ENCODE measurements at places on chromosomes 16 and 17.
A peak's percentile ranks its signal among the peaks of the same experiment; 100 is the strongest.

DNA sequence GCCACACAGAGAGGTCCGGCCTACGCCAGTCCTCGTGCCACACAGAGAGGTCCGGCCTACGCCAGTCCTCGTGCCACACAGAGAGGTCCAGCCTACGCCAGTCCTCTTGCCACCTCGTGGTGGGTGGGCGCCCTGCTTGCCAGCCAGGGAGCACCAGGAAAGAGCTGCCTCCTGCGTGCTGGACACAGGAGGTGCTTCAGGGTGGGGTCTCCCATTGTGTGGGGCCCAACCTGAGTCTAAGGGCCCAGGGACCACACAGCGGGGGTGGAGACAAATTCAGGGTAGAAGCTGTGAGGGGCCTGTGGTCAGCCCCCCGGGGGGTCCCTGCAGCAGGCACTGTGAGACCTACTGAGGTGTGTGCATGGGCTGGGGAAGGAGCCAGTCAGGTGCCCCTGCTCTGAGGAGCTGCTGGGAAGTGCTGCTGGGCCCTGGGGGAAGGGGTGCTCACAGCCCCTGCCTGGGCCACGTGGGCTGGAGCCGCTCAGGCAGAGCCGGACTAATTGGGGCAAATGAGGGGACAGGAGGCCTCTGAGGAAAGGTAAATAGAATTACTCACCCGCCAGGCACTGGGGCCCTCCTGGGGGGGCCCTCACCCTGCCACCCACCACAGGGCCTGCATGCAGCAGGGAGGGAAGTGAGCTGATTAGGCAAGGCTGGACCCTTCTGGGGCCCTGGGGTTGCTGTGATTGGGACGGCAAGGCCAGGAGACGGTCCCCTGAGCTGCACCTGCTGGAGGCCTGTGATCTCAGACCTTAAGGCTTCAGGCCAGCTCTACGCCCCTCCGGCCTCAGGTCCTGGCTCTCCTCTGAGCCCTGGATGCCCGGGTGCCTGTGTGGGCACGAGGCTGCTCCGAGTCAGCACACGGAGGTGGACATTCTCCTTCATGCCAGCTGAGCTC lies 11.0 kb downstream of the GCGR start:
- no peak for DNase-seq

- no peak for DNase-seq
Observed at GRCh38 chr16:48082516-48082915, 73.3 kb downstream of the ABCC12 start.

DNA sequence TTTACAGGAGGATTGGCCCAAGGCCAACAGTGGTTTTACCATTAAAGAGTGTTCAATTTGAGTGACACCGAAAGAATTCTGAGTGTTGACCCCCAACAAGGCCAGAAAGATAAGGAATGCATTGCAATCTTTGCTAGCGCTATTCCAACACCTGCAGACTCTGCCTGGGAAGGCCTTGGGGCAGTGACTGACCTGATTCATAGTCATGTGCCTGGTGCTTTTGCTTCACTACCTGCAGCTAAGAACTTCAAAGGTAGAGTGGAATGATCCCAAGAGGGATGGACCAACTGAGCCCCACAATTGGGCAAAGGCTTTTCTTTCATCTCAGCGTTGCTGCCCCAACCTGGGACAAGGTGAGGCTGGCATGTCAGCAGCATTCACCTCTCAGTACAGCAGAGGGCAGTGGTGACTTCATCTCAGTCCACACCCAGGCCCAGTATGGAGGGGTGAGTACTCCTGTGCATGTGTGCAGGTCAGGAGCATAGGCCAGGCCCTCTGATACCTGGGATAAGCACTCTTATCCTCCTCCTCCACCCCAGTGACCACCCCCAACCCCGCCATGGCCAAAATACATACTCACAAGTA lies 149.6 kb upstream of the GNAO1 start:
- DNase-seq = no peak

- no peak for DNase-seq
Observed at GRCh38 chr16:52422307-52422706, 124.6 kb downstream of the TOX3 start.

GRCh38 chr17:27319541-27320221 lies 25.8 kb downstream of the WSB1 start:
- DNase-seq = peak; percentile 72

- DNase-seq = no peak
Observed at GRCh38 chr17:27226611-27227230, 67.2 kb upstream of the WSB1 start.

GRCh38 chr17:42028791-42029127 lies 8.9 kb downstream of the NKIRAS2 start:
- no peak for DNase-seq

DNA sequence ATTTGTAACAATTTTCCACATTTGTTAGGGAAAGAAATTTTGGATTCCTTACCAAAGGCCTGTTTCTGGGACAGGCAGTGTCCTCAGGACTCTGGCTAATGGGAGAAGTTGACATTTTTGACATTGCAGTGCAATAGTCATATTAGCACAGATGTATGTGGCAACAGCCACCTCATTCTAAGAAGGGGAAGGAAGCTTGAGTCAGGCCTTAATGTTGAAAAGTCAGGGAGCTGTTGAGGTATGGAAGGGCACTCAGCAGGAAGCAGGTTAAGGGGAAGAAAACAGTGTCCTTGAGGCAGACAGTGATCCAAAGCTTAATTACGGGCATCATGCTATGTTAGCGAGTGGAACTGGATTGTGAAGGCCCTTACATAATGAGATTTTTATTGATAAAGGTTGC lies 20.9 kb downstream of the AKTIP start:
- DNase-seq = no peak

DNA sequence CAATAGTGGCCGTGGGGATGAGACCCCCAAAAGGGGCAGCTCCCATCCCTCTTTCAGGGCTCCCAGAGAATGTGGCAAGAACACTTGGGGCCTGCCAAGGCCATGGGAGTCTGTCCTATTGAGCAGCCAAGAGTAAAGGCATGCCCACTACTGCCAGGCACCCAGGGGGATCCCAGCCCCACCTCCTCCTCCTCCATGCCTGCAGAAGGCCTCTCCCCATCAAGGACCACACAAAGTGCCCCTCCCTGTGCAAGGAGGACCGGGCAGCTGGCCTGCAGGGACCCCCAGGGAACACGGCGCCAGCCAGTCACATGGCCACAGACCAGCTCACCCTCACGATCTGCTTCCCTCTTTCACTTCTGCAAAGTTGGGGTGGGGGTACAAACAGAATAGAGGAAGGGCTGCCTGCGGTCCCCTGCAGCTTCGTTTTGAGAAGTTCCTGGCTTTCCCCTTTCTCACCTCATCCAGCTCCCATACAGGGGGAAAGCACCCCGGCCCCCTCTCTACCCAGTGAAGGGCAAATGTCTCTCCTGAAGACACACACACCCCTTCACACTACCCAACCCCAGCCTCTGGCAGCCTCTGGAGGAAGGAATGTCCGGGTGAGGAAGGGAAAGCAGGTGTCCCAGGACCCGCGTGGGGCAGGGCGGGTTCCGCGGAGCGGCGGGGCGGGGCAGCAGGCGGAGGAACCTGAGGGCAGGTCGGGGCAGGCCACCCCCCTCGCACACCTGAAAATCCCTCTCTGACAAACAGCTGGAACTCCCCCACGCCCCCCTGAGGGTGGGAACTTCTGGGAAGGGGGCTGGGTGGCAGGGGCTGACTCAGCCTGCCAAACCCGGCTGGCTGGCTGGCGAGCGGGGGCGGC lies 2.0 kb downstream of the PPP1R9B start:
- DNase-seq = peak; percentile 55

GRCh38 chr16:75385507-75386152 lies 47.7 kb downstream of the CFDP1 start:
- peak; percentile 95 for DNase-seq

GRCh38 chr16:65876056-65876408 lies 490.5 kb upstream of the CDH5 start:
- DNase-seq = no peak

DNA sequence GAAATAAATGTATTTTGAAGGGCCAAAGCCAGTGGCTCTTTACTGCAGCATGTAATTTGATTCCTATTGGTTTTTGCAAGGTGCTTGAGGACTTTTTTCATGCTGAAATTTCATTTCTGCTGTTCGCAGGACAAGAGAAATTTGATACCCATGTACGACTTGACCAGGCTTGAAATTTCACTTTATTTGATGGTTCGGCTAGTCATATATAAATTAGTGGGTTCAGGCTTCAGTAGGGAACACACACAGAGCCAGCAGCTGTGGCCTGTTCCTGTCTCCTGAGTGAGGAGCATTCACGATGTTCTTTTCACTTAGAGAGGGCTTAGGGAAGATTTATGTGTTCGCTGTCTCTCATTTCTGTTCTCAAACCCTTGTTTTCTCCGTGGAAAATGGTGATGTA lies 258.4 kb upstream of the CACNG5 start:
- DNase-seq = no peak

GRCh38 chr17:80679816-80680215 lies 135.2 kb downstream of the RPTOR start:
- DNase-seq = no peak

- DNase-seq = peak; percentile 65
Observed at GRCh38 chr17:44220213-44221083, 973 bp upstream of the UBTF start.

DNA sequence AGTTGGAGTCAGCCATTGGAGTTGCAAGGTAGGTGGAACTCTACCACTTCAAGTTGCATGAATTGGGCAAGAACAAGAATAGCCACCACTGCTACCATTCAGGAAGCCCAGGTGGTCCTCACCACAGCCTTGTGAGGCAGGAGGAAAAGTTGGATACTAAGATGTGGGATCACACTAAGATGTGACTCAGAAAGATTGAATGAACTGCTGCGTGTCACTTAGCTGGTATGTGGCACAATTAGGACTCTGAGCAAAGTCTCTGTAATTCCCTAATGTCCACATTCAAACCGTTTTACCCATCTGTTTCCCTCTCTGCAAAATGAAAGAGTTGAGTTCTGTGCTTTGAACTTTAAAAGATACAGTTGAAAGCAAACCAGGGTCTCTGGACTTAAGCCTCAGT lies 44.7 kb upstream of the HS3ST3A1 start:
- no peak for DNase-seq

DNA sequence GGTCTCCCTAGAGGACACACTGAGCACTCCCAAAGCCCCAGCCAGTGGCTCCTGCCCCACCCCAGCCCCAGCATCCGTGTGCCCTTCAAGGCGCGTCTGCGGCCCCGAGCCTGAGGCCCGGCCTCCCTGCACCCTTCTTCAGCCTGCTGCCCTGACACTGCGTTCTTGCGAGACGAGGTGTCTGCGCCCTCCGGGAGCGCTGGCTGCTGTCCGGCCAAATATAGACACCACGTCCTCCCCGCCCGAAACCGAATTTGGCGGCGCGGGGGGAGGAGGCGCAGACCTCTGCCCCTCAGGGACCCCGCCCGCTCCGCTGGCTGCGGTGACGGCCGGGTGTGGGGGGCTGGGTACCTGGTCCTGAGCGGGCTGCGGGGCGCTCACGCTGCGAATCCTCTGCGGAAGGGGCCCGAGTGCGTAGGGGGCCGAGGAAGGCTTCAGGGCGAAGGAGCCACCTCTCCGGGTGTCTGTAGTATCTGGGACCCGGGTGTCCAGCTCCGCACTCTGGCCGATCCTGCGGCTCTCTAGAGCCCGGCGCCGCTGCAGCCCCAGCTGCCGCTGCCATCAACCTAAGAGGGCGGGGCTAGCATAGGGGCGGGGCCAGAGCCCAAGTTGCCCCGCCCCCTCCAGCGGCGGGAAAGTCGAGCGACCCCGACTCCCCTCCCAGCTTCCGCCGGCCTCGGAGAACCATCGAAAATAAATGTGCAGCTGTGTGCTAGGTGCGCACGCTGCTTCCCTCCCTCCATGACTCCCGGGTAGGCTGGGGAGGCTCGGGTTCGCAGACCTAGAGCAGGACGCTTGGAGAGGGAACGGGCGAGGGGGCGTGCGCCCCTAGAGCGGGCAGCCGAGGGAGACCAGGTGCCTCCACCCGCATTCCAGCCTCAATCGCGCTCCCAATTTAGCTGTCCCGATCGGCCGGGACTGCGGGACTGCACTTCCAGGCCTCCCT lies at the start of gene CORO6:
CORO6 (minus strand) TSS at position 576 of the 946 bp plus-strand sequence. CDS start 1,491 bp downstream, outside the sequence.
- peak; percentile 16 for DNase-seq

DNA sequence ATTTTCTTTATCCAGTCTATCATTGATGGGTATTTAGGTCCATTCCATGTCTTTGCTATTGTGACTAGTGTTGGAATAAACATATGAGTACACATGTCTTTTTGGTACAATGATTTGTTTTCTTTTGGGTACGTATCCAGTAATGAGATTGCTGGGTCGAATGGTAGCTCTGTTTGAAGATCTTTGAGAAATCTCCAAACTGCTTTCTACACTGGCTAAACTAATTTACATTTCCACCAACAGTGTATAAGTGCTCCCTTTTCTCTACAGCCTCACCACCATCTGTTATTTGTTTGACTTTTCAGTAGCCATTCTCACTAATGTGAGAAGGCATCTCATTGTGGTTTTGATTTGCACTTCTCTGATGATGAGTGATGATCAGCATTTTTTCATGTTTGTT lies 103.7 kb downstream of the GOSR1 start:
- DNase-seq = no peak

- no peak for DNase-seq
Observed at GRCh38 chr16:7482032-7482431, 149.4 kb downstream of the RBFOX1 start.

- DNase-seq = no peak
Observed at GRCh38 chr17:31092475-31093064, 2.2 kb upstream of the NF1 start.

DNA sequence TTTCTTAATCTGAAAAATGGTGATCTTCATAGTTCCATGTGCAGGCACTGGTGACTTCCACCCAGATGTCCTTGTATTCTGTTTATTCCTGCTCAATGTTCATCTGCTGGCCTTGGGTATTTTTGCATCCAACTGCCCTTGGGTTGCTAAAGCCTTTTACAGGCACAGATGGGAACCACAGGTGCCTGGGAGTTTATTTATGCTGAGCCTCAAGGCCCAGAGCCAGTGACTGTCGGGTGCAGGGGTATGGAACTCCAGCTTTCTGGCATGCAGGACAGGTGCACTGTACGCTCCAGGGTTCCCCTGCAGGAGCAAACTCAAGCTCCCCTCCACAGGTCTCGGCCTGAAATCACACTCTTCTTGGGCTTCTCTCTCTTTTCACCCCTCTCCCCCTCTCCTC lies 22.3 kb downstream of the DYNLRB2 start:
- no peak for DNase-seq

DNA sequence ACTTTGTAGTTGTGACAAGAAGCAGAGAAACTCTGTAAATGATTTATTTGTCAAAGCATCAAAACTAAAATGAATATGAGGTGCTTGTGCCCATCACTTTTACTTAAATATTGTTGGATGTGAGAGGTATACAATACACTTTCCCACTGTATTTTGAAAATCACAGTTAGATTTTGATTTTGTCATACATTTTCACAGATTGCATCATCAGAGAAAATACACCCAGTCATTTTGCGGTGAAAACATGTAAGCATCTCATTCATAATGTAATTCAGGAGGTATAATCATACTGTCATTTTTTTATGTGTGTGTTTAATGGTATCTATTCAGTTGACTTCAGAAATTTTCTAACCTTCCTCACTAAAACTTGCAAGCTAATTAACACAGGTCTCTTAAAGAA lies 11.3 kb downstream of the ZNF207 start:
- DNase-seq = no peak

DNA sequence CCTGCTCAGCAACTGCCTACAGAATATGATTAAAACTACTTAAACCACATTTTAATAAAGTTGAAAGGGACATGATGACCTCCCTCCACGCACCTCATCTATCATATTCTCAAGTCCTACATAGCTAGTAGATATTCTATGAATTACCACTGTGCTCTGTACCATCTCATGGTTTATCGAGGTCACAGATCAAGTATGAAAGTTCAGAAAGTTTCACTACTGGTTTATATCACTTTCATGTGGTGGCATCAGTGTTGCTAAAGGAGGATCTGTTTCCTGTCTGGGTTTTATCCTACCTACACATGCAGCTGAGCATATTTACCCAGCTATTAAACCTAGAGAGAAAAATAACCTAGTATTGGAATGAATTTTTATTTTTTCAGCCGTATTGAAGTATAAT lies 214.9 kb upstream of the MON1B start:
- no peak for DNase-seq

GRCh38 chr16:50742576-50743200 lies 802 bp downstream of the CYLD start:
- DNase-seq = peak; percentile 65
